Coronary artery (tissue), 2 donors: ENCODE measurements at places on chromosomes 3 and 15.

DNA sequence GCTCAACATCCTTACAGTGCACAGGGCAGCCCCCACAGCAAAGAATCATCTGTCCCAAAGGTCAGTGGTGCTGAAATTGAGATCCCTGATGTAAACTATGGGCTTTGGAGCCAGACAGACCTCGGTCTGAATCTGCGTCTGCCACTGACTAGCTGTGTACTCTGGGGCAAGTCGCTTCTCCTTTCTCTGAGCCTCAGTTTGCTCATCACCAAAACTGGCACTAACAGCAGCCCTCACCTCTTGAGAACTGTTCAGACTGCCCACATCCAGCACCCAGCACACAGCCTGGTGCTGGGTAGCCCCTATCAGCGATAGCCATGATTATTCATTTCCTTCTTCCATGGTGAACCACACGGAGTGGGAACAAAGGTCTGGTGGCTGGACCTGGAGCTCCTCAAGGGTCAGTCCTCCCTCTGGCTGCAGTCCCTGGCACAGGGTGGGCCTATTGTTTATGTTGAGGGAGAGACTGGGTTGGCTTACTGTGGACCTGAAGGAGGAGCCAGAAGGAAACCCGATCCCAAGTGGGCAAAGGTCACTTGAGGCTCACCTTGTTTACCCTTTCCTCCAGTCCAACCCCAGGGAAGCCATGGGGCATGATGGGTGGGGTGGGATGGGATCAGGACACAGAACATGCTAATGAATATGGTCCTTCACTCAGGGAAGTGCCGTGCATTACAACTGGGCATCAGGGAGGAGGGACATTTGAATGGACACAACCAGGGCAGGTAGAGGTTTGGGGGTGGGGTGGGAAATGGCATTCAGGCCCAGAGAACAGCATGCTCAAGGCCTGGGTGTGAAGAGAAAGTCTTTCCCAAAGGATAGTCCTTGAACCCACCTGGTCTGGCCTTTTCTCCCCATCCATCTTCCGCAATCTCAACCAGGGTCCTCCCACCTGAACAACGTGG is 1.6 kb upstream of the PRKCD start:
- DNase-seq, result no peak

- no peak for DNase-seq
Observed at GRCh38 chr3:152316318-152316717, 47.6 kb downstream of the MBNL1 start.

- DNase-seq, result no peak
Observed at GRCh38 chr3:64676831-64677230, 11.0 kb downstream of the ADAMTS9 start.

GRCh38 chr3:35187908-35188307 is 451.4 kb upstream of the ARPP21 start:
- no peak for DNase-seq

DNA sequence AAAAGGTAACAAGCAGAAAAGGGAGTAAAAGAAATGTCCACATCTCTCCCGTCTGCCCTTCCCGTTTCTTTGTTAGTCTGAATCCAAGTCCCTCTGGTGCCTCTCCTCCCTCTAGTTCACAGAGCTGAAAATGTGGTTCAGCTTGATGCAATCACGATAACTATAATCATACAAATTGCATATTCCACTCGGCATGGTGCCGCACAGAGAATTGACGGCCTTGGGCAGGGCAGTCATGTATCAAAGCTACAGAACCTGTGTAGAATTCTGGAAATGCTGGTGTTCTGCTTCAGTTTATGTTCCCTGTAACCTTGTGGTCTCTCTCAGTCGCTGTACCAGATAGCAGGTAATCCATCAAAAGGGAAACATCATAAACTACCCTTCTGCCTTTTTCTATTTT is 562.9 kb upstream of the CBLB start:
- no peak for DNase-seq

DNA sequence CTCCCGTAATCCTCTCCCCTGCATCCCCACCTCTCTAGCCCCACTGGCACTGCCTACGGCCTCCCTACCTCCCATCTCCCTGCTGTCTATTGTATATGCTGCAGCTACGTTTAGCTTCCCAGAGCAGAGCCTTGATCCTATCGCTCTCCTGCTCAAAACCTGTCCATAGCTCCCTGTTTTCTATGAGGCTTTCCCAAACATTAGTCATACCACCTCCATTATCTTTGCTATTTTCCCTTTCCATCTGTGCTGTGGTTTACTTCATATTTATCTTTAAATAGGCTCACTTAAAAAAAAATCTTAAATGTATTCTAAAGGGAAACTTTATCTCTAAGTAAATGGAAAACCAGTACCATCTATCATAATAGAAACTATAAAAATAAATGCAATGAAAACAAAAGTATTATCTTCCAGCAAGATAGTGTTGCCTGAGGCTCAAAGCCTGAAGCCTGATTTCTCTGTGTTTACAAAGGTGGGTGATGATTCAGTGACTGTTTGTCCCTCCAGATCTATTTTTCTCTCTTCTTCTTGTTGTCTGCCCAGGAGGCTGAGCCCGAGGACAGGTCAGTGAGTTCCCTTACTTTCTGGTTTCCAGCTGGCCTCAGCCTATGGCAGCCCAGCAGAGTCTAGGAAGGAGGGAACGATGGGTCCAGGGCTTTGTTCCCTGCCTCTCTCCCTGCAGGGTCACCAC is 397.1 kb upstream of the CFAP20DC start:
- no peak for DNase-seq

GRCh38 chr3:190012314-190012782 is 108.3 kb downstream of the P3H2 start:
- no peak for DNase-seq

DNA sequence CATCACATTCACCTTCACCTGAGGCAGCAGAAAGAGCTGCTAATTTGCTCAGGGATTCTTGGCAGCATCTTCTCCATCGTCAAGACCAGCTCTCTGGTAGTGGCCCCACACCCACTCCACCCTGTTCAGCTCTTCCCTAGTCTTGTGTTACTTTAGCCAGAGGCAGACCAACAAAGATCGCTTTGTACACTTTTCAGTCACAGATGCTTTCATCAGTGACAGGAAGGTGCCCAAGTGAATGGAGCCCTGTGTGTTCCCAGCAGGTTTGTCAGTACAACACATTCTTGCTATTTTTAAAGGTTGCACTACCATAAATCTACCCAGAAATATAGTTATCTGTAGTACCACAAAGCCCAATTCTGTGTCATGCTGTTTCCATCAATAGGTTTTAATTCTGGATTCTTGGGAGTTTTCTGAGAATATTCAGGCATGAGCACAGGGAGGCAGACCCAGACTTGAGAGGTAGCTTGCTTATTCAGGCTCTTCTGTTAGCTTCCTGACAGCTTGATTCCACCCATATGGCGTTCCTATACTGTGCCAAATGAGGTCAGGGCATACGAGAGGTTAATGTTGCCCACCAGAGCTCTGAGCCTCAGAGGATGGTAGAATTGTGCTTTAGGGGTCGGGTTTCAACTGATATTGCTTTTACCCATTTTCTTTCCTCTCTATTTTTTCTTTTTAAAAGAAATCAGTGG is 109.8 kb upstream of the MANF start:
- DNase-seq, result no peak

GRCh38 chr3:44974416-44974815 is 1.6 kb downstream of the ZDHHC3 start:
- no peak for DNase-seq

DNA sequence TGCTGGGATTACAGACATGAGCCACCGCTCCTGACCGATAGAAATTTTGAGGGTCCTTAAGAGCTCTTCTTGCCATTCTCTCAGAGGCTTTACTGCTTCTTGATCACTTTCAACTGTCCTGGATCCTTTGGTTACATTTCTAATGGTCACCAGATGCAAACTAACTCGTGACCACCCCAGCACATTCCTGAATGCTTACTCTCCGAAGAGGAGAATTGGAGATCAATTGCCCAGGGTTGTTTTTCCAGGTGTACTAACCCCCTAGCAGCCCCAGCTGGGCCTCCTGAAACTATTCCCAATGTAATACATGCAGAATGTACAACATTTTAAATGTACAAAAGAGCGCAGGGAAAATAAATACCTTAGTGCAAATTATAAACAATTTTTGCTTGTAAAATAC is 65.1 kb upstream of the TBL1XR1 start:
- DNase-seq, result no peak

DNA sequence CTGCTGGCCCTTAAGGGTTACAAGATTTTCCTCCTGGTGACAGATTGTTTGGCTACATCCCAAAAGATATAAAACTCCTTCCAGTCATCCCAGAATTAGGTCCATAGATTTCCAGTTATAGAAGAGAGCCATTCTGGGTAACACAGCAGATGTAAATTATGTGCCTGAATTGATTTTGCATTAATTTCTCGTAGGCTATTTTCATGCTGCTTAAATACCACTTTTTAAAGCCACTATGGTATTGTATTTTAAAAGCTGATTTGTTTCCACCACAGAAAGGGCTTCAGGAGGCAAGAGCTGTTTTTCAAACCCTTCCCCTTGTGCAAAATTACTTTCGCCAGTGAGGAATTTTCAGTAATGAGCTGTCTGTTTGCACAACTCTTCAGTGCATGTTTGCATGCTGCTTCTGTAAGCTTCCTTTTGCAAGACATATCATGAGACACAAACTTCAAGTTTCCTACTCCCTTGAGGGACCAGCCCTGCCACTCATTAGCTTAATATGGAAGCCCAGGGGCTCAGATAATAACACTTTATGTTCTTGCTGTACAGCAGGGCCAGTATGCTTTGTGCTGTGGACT is 105.4 kb upstream of the TNIK start:
- no peak for DNase-seq

GRCh38 chr3:102447272-102447671 is 12.5 kb downstream of the ZPLD1 start:
- no peak for DNase-seq

DNA sequence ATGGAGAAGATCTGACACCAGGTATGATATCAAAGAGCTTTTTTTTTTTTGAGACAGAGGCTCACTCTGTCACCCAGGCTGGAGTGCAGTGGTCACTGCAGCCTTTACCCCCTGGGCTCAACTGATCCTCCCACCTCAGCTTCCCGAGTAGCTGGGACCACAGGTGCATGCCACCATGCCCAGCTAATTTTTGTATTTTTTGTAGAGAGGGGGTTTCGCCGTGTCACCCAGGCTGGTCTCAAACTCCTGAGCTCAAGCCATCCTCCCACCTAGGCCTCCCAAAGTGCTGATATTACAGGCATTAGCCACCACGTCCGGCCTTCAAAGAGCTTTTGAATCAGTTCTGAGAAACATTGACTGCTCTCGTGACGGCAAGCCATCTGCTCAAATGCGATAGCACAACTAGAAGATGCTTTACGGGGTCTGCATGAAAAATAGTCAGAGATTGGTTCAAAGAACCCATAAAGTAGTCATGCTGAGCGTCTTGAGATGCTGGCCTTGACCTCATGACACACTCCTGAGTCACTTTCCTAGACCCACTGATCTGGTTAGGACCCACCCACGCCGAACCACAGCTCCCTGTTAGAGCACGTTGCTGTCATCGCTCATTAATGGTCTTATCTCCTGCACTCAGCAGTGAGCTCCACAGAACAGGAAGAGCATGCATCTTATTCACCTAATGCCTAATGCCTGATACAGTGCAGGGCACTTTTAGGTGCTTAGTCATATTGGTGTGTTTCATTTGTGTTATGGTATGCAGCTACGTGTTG is 57.0 kb upstream of the NR2F2 start:
- DNase-seq, result no peak

DNA sequence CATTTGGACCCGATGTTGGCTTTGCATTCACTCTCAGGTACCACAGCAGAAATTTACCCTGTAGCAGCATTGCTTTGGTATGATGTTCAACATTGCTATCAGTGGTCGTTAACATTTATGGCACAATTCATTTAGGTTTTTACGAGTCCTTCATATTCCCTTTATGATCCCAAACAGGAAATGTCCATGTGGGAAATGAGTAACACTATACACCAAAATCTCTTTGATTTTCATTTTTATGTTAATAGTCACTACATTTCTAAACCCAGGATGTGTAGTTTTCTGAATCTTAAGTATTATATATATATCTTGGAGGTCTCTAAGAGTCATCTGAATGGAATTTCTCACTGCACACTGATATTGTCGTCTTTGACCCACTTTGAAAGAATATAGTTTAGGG is 78.5 kb upstream of the RBMS3 start:
- no peak for DNase-seq

- no peak for DNase-seq
Observed at GRCh38 chr15:88748651-88749050, 54.6 kb upstream of the ACAN start.

DNA sequence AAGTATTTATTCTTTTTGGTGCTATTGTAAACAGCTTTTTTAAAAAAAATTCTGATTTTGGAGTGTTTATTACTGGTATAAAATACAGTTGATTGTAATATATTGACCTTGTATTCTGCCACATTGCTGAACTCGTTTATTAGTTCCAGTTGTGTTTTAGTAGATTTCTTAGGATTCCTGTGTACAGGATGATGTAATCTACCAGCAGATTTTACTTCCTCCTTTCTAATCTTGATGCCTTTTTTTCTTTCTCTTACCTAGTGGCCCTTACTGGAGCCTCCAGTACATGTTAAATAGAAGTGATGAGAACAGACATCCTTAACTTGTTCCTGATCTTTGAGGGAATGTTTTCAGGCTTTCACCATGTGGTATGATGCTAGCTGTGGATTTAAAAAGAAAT is 70.4 kb upstream of the KY start:
- no peak for DNase-seq

- DNase-seq, result no peak
Observed at GRCh38 chr15:81373775-81374395, at the start of gene TMC3. TMC3 (minus strand) TSS chr15:81374213; CDS start chr15:81374077, 136 bp downstream.

- no peak for DNase-seq
Observed at GRCh38 chr3:108602249-108602934, 12.9 kb downstream of the DZIP3 start.

DNA sequence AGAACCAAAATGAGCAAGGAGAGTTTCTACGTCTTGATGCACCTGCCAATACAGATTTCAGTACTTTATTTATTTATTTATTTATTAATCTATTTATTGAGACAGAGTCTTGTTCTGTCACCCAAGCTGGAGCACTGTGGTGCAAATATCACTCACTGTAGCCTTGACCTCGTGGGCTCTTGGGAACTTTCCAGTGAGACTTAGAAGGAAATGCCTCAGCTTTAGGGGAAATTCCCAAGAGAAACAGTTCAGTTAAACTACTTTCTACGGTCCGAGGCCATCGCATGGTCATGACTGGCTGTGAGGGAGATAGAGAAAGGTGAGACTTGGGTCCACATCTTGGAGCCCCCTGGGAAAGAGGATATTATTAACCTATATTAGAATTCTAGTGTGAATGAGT is 47.0 kb upstream of the HERC1 start:
- no peak for DNase-seq

- DNase-seq, result no peak
Observed at GRCh38 chr15:66101715-66102395, 151.7 kb downstream of the MEGF11 start.

GRCh38 chr3:138935863-138936740 is 10.8 kb downstream of the FOXL2 start:
- no peak for DNase-seq

GRCh38 chr3:54188176-54188791 is 65.9 kb downstream of the CACNA2D3 start:
- no peak for DNase-seq

DNA sequence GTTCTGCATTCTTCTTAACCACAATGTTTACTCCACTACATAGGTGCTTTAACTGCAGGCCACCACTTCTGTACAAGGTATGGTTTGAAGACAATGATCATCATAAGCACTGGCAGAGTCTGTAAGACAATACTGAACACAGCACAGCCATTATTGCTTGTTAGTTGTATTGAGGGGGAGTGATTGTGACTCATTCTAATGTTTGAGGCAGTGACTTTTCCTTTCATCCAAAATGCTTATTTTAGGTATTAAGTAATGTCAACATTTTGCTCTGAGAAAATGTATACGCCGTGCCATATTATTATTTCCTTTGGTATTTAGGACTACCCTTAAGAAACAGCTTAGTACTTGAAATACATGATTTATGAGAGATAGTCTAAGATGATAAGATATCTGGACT is 618.2 kb upstream of the ZNF717 start:
- no peak for DNase-seq
